Renal cortex interstitium (tissue), 15 donors: ENCODE measurements at places on chromosomes 3 and 15.

GRCh38 chr3:70729845-70730244, 417.4 kb upstream of the MDFIC2 start:
- DNase-seq, result no peak

- DNase-seq, result peak; percentile 66
Measured at GRCh38 chr3:184335661-184336546, 1.5 kb upstream of the FAM131A start.

- no peak for DNase-seq
Measured at GRCh38 chr3:72977060-72977808, 19.4 kb upstream of the PPP4R2 start.

- DNase-seq, result no peak
Measured at GRCh38 chr3:17411157-17411877, 331.1 kb downstream of the TBC1D5 start.

DNA sequence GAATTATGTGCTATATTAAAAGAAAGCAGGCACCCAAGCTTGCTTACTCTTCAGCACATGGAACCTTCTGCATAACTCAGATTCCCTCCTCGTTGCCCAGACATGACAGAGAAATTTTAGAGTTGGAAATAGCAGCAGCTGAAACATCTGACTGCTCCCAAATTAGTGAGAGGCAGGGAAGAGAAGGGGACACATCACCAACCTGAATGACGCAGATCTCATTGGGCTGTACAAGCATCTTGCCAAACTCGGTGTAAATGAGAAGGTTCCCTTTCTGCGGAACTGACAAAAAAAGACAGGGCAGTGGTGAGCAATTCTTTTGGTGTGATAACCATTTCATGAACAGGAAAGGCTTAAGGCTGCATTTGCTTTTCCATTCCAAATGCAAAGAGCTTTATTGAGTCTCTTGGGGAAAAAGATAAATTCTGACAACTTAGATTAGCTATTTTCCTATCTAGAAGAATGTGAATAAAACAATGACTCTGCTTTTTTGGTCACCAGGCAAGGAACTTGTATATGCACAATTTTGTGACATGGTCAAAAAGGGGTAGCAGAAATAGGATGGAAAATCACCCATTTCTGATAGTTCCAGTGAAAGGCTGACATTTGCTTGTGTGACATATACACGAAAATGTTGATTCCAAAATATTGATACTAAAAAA, 35.1 kb downstream of the HGD start:
- DNase-seq, result no peak

DNA sequence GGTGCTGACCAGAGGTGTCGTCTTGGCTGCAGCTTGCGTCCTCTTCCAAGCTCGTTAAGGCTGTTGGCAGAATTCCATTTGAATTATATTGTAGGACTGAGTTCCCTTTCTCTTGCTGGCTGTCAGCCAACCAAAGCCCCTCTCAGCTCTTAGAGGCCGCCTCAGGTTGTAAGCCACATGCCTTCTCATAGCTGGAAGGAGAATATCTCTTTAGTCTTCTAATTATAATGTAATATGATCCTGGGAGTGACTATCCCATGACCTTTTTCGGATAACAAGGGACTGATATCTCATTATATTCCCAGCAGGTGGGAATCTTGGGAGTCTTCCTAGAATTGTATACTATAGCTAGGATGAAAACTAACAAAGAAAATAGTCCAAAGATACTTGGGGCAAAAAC, 4.8 kb downstream of the SCG5 start:
- DNase-seq, result peak; percentile 32
